Stimulated activated CD8-positive, alpha-beta memory T cell treated with anti-CD3 and anti-CD28 coated beads, Interleukin-7, amount 100 ng/mL, for 1 hour (primary cell): ENCODE measurements at places on chromosomes 11 and 22.

DNA sequence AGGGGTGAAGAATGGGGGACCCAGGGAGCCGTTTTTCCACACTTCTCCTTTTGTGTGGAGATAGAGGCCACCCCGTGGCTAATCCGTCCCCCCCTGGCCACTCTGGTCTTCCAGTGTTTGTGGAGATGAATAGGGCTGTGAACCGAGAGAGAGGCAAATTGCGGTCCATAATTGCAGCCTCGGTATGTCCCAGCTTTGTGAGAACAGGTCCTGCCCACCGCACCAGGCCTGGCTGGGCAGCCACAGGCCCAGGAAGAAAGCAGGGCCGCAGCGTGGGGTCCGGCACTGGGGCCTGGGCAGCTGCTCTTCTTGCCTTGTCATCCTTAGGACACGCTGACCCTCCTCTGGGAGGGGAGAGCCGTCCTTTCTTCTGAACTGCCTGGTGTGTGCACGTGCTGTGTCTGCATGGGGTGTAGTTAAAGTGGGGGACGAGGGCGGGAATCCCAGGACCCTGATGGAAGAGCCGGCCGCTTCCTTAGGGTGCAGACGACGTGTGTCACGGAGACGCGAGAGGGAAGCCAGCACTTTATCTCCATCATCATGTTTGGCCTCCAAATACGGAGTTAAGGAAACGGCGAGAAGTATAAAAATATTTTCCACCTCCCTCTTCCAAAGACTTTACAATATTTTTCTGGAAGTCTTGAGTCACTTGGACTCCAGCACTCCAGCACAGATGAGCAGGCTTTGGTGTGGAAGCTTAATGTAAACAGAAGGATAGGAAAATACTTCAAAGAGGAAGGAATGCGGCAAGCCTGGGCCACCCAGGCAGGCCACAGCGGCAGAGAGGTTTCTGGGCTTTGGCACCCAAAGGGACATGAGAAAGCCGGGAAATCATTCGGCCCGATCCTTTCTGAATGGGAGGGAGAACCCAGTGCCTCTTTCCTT, 1248.4 kb downstream of the BRD1 start:
- no peak for DNase-seq

- no peak for DNase-seq
Measured at GRCh38 chr22:46099740-46100139, 50.6 kb upstream of the PPARA start.

GRCh38 chr11:42857344-42857743, 454.5 kb upstream of the API5 start:
- no peak for DNase-seq

GRCh38 chr11:1478011-1478410, 8.6 kb downstream of the MOB2 start:
- DNase-seq = no peak

DNA sequence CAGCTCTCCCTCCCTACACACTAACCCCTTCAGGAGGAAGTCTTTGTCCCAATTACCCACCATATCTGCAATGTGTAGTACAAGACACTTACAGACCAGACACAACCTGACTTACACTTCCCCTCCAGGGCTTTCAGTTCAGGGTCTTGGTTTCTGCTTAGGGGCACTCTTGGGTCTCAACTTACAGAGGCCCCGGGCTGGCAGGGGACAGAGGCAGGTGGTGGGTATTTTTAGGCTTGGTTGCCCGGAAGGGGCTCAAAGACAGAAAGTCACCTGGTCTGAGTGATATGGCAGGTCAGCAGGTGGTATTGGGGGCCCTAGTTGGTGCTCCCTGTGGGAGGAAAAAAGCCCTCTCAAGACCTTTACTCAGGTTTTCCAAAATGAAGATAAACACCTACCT, 3.4 kb upstream of the TMEM184B start:
- no peak for DNase-seq

- no peak for DNase-seq
Measured at GRCh38 chr11:32326522-32326921, 108.8 kb downstream of the WT1 start.

GRCh38 chr22:44281768-44282637, 30.7 kb downstream of the SHISAL1 start:
- DNase-seq = no peak

DNA sequence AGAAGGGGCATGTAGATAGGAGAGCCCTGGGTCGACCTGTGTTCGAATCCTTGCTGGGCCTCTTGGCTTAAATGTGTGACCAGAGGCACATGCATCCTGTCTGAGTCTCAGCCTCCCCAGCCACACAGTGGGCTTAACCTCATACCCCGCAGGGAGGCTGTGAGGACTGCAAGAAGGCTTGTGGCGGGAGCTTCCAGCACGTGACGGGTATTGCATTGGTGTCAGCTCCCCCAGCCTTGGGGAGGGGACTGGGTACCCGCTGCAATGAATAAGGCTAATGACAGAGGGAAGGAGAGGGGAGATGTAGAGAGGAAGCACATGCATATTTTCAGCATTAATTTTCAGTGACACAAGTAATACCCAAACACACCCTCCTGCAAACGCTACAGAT, 8.1 kb downstream of the RASD2 start:
- DNase-seq = no peak

GRCh38 chr22:39773976-39774539, 119.5 kb downstream of the ENTHD1 start:
- no peak for DNase-seq

DNA sequence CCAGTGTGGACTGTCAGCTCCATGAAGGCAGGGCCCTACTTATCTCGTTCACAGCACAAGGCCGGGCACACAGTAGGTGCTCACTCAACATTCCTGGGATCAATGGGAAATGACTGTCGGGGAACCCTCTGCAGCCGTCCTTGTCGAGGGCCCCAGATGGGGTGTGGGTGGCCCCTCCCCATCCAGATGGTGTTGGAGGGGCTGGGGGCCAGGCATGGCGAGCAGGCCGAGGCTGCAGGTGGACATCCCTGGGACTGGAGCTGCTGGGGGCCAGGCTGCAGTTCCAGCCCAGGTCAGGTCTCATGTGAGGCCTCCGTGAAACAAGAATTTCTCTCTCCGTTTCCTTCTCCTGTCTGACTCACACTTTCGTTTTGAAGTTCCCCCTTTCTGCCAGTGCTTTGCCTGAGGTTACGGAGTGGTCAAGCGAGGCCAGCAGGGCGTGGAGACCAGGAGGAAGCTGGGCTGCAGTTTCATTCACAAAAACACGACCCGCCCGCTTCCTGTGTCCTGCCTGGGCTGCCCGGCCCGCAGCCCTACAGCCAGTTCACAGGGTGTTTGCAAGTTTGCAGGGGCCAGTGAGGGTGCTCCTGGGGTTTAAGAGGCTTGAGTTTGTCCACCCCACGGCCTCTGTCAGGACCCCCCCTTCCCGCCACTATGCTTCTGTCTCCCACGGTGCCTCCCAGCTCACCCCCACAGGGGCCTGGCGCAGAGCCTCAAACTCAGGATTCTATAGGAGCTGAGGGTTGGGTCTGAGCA, 4.5 kb downstream of the MYEOV start:
- no peak for DNase-seq

- no peak for DNase-seq
Measured at GRCh38 chr11:15006139-15006759, 34.1 kb upstream of the CALCA start.

DNA sequence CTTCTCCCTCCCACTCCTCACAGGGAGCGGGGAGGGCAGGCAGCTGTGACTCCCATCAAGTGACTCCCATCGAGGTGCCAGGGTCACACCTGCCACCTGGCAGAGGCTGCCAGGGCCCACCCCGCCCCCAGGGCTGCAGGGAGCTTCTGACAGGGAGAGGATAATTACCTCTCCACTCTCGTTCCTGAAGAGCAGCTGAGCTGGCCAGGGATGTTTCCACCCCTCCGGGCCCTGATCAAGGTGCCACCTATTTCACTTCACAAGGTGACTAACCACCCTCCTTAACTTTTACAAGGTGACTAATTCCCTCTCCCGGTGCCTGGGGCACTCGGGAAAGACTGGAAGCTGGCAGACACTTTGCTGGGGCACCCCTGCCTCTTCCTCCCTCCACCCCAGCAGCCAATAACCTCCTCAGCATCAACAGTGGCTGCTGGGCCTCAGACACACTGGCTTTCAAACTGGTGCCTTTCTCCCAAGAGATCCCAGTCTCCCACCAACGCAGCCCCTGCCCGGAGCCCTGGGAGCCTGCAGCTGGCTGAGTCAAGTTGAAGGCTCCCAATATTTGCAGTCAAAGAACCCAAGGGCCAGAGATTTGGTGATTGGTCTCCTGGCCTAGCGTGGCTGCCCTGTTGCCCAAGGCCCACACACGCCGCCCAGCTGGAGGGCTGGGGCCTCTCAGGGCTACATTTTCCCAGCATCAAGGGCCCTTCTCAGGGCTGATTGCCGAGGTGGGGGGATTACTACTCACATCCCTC, 22.0 kb upstream of the MYRF start:
- DNase-seq = no peak

DNA sequence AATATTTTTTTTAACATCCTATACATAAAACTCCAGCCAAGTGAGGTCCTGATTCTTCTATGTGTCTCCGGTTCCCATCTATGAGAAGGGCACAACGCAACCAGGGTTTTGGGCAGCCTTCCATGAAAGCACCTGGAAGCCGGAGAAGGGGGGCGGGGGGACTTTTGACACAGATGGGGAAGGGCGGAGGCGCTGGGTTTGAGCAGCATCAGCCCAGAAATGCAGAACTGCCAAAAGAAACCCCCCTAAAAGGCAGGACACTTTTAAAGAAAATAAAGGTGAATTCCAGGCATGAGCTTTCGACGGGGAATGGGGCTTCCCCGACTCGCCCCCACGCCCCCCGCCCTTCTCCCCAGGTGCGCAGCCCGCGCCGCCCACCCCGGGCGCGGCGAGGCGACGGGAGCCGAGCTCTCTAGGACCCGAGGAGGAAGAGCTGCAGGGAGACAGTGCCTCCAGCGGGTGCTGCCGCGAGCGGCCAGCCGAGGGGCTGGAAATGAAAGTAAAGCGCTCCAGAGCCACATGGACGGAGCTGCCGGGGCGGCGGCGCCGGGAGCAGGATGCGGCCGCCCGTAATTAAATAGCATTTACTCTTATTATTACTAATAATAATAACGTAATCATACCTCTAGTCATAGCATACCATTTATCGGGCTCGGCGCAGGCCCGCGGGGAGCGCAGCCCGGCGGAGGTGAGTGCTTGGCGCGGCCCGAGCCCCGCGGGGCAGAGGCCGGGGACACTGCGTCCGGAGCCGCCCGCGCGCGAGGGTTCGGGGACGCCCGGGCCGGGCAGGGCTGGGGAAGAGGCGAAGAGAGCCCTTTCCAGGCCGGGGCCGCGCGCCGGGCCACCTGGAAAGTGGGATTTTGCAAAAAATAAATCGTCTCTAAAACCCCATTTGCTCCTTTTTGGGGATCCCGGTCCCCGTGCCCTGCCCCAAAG, at the start of gene ZC3H7B:
ZC3H7B (plus strand) TSS at position 441 of the 936 bp plus-strand sequence. CDS start 19,136 bp downstream, outside the sequence.
- DNase-seq = peak; percentile 62

- DNase-seq = no peak
Measured at GRCh38 chr11:61611309-61611708, 30.4 kb upstream of the SYT7 start.

DNA sequence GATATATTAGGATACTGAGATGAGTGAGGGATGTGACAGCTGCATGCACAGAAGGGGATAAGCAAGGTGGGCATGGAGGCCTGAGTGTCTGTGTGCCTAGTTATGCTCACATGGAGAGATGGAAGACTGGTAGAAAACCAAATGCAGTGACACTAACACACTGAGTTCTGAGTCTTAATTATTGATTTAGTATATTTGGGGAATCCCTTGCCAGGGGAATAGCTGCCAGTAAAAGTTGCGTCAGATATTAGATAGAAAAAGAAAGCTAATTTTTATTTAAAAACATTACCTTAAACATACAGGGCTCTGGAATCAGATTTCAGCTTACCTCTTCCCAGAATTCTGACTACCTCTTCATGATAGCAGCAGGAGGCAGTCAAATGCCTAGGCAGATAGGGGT, 620.5 kb downstream of the METTL15 start:
- no peak for DNase-seq

- no peak for DNase-seq
Measured at GRCh38 chr11:73386016-73386415, 9.8 kb downstream of the RELT start.

- DNase-seq = no peak
Measured at GRCh38 chr11:69126286-69126685, 29.4 kb upstream of the SMIM38 start.
